Stimulated activated CD8-positive, alpha-beta memory T cell treated with anti-CD3 and anti-CD28 coated beads, Interleukin-4, amount 100 ng/mL, for 4 hours (primary cell): ENCODE measurements at places on chromosomes 11 and 22.

DNA sequence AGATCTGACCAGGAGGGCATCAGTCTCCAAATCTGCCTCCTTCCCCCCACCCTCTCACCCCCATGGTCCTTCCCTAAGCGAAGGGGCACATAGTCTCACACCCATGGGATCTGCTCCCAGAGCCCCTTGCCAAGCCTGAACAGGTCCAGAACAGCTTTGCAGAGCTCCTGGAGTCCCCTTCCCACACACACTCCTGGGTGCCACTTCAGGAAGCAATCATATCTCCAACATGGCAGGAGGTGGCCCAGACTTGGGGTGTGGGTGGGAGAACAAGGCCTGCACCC, 63.0 kb downstream of the MICAL3 start:
- DNase-seq = no peak

GRCh38 chr11:6604081-6604626, 580 bp downstream of the ILK start:
- DNase-seq = no peak

- no peak for DNase-seq
Measured at GRCh38 chr22:36222887-36223450, 16.4 kb downstream of the APOL2 start.

DNA sequence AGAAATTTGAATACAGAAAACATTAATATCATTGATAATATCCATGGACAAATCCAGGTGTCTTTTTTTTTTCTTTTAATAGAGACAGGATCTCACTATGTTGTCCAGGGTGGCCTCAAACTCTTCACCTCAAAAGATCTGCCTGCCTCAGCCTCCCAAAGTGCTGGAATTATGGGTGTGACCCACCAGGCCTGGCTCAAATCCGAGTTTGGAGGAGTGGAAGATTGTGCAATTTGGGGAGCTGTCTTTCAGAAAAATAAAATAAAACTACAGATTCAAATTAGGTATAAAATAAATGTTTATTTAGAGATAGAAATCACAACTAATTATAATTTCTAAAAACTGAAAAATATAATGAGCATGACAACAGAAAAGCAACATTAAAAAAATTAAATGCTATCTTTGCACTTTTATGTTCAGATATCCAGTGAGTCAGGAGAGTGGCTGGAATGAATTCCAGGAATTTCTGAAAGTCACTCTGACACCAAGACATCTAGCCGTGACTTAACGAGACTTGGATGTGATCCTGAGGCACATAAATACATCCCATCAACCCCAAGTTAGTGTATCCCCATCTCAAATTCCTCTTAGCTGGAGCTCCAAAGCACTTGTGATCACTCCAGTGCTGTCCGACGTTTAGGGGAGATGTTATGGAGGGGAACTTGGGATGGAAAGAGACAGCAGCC, 128.6 kb upstream of the THY1 start:
- DNase-seq = no peak

GRCh38 chr11:26086028-26086427, 245.9 kb upstream of the ANO3 start:
- no peak for DNase-seq
